Activated CD4-positive, alpha-beta T cell treated with anti-CD3 and anti-CD28 coated beads for 48 hours (primary cell): ENCODE measurements at places on chromosomes 7 and 10.

- no peak for DNase-seq
Measured at GRCh38 chr7:44961844-44962482, 16.9 kb downstream of the MYO1G start.

GRCh38 chr10:436013-436697, 253.3 kb downstream of the DIP2C start:
- DNase-seq = no peak

DNA sequence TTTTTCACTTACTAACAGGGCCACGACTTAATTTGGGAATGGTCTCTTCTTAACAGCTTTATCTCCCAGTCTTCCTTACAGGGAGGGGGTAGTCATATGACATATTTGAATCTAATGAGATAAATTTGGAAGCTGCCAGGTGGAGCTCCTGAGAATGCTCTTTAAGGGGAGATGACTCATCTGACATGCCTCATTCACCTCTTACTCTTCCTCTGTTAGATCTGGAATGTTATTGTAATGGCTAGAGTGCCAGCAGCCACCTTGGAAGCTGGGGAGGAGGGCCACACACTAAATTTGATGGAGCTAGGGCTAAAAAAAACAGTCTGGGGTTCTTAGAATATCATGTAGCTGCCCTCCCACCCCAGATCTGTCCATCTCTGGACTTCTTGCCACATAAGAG, 22.7 kb downstream of the HECW1 start:
- DNase-seq = no peak

- DNase-seq = no peak
Measured at GRCh38 chr7:111980725-111981124, 225.5 kb downstream of the DOCK4 start.
